NCI-H1092 treated with DMSO at 0.1 percent for 48 hours (cell line): ENCODE measurements at places on chromosomes 4 and X.

GRCh38 chr4:76504613-76505465, 69.8 kb downstream of the SHROOM3 start:
- peak; percentile 37 for DNase-seq

GRCh38 chr4:67288964-67289363, 256.3 kb downstream of the CENPC start:
- DNase-seq: peak; percentile 35

DNA sequence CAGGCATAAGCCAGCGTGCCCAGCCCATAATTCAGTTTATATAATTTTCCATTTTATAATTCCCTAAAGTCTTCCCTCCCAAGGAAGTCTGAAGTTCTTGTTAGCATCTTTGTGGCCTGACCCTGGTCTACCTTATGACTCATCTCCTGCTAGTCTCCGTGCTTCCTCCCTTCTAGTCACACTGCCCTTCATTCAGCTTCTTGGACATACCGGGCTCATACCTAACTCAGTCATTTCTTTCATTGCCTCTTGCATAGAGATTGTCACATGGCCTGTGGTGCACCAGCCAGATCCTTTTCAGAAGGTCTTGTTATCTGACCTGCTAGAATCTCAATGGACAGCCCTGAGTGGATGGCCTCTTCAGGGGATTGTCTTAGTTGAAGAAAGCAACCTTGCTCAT, 22.8 kb upstream of the MAML3 start:
- no peak for DNase-seq

DNA sequence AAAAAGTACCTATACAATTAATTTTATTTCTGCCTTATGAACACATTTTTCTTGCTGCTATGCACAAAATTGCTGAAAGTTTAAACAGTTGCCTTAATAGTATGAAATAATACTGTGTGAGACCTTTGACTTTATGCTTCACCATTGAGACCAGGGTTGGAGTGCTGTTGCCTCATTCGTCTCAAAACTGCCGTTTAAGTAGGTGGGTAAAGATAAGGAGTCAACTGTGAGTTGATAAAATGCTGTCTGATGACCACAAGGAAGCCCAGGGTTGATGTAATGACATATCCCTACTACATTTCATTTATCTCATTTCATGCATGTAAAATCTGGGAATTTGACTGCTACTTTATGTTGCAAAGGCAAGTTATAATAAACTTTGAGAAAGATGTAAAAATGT, 23.4 kb downstream of the STK26 start:
- DNase-seq: no peak

GRCh38 chr4:86521373-86521969, 72.6 kb upstream of the PTPN13 start:
- DNase-seq: no peak
